ENCODE measurements at places on chromosomes 5 and 9.

GRCh38 chr5:170603578-170604565 is 100.1 kb downstream of the KCNIP1 start:
- no peak overlapping the region for H3K27ac ChIP-seq
- no peak overlapping the region for H3K4me3 ChIP-seq
- 0 out of 2 replicates have a peak, but pooled peaks cover 3% of the 10 kb centered on the region for H3K4me1 ChIP-seq
- peak; percentile 79 for DNase-seq

- DNase-seq = no peak
- H3K27ac ChIP-seq = no peak overlapping the region
- no peak overlapping the region for H3K4me3 ChIP-seq
- H3K4me1 ChIP-seq = no peaks in the 10 kb centered on the region
- H3K36me3 ChIP-seq = no peaks in the 10 kb centered on the region
- H3K27me3 ChIP-seq = no peaks in the 10 kb centered on the region
These were observed 192.2 kb downstream of the DMAC1 start for GRCh38 chr9:7607421-7607820.

GRCh38 chr9:5596173-5596572 is 32.7 kb upstream of the RIC1 start:
- H3K4me3 ChIP-seq = no peak overlapping the region
- H3K27ac ChIP-seq = no peak overlapping the region
- no peaks in the 10 kb centered on the region for H3K27me3 ChIP-seq
- DNase-seq = no peak
- H3K4me1 ChIP-seq = no peaks in the 10 kb centered on the region

DNA sequence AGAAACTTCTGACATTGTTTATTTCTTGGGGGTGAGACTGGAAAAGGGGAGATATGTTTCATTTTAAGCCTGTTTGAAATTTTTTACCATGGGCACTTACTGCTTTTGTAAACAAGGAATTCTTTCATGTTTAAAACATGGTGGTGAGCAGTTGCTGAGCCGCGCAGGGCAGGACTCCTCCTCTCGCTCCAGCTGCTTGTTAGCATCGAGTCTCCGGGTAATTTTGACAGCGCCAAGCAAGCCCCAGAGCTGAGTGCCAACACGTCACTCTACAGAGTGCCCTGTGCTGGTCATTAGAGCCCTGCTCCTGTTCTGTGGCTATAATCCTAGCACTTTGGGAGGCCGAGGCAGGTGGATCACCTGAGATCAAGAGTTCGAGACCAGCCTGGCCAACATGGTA is 116.5 kb upstream of the MSX2 start:
- peaks cover 3% of the 10 kb centered on the region for H3K36me3 ChIP-seq
- H3K27me3 ChIP-seq = no peaks in the 10 kb centered on the region
- H3K4me1 ChIP-seq = no peaks in the 10 kb centered on the region
- no peak for DNase-seq

GRCh38 chr9:114723931-114724330 is 41.9 kb upstream of the TEX48 start:
- H3K4me3 ChIP-seq = no peak overlapping the region
- no peak for DNase-seq
- H3K27ac ChIP-seq = no peak overlapping the region
- no peaks in the 10 kb centered on the region for H3K36me3 ChIP-seq
- H3K27me3 ChIP-seq = no peaks in the 10 kb centered on the region

- no peaks in the 10 kb centered on the region for H3K27me3 ChIP-seq
- no peak for DNase-seq
- no peak overlapping the region for H3K4me3 ChIP-seq
- H3K4me1 ChIP-seq = peaks cover 6% of the 10 kb centered on the region
- no peaks in the 10 kb centered on the region for H3K36me3 ChIP-seq
- H3K27ac ChIP-seq = no peak overlapping the region
These were observed 105.3 kb upstream of the SPATA31D4 start for GRCh38 chr9:81822967-81823366.

GRCh38 chr5:43000111-43000840 is 39.8 kb downstream of the ANXA2R start:
- H3K27ac ChIP-seq = no peak overlapping the region
- H3K27me3 ChIP-seq = peaks cover 46% of the 10 kb centered on the region
- H3K4me1 ChIP-seq = no peaks in the 10 kb centered on the region

GRCh38 chr5:118434522-118434921 is 553.8 kb downstream of the DTWD2 start:
- H3K4me3 ChIP-seq = no peak overlapping the region
- no peak for DNase-seq
- no peak overlapping the region for H3K27ac ChIP-seq
- no peaks in the 10 kb centered on the region for H3K4me1 ChIP-seq
- no peaks in the 10 kb centered on the region for H3K27me3 ChIP-seq

GRCh38 chr5:54825005-54825404 is 160.4 kb downstream of the ESM1 start:
- no peaks in the 10 kb centered on the region for H3K27me3 ChIP-seq
- H3K27ac ChIP-seq = no peak overlapping the region
- peaks cover 2% of the 10 kb centered on the region for H3K4me1 ChIP-seq
- no peak overlapping the region for H3K4me3 ChIP-seq
- no peak for DNase-seq

- no peak overlapping the region for H3K27ac ChIP-seq
- H3K4me3 ChIP-seq = no peak overlapping the region
- no peaks in the 10 kb centered on the region for H3K27me3 ChIP-seq
- no peaks in the 10 kb centered on the region for H3K36me3 ChIP-seq
These were observed 132.9 kb downstream of the LIFR start for GRCh38 chr5:38423276-38424147.

DNA sequence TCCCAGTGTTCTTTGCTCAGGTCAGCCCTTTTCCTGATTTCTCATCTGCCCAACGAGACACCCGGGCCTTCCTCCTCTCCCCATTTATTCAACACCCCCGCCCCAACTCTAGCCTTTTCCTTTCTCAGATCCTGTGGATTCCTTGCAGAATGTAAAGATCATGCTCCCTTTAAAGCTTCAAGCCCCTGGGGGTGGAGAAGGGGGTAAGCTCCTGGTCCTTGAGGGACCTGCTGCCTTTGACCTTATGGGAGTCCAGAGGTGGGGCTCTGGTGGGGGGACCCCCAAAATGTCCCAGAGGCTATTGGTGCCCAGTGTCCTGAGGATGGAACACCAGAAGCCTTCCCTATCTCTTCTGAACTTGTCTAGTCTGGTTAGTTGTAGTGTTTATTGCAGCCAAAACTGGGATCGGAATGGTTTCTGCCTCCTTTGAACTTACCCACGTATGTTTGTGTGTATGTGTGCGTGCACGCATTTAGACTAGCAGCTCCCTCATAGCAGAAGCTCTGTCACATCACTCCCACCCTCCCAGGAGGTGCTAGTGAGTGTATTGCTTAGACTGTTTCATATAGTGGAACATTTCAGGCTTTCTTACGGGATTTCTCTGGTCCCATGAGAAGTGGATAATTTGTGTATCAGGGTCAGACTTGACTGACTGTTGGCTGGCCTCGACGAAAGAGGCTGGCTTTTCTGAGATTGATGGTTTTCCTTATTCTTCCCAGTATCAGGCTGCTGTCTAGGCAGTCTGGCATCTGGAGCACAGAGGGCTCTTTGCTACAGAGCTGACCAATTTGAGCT is 1.1 kb downstream of the GALNT10 start:
- peak overlapping the region; percentile 87 for H3K4me3 ChIP-seq
- peaks cover 5% of the 10 kb centered on the region for H3K4me1 ChIP-seq
- no peaks in the 10 kb centered on the region for H3K36me3 ChIP-seq
- DNase-seq = no peak
- peaks cover 19% of the 10 kb centered on the region for H3K27me3 ChIP-seq

GRCh38 chr5:1316588-1317340 is 21.9 kb upstream of the TERT start:
- peaks cover 47% of the 10 kb centered on the region for H3K36me3 ChIP-seq
- no peaks in the 10 kb centered on the region for H3K27me3 ChIP-seq

DNA sequence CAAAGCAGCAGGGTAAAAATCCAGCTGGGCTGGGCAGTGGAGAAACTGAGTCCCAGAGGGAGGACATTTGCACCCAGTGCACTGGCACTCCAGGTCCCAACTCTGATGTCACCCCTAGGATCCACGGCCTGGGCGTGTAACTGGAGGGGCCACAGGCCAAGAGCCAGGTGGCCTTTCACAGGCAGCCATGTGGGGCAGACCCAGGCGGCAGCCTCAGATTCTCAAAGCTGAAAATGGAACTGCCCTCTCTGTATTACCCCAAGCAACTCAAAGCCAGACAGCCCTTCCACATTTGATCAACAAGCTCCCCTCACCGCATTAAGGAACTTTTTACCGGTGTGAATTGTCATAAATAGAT is 46.7 kb downstream of the RASGEF1C start:
- no peaks in the 10 kb centered on the region for H3K27me3 ChIP-seq
- DNase-seq = no peak
- no peaks in the 10 kb centered on the region for H3K36me3 ChIP-seq
- H3K4me3 ChIP-seq = no peak overlapping the region
- H3K4me1 ChIP-seq = no peaks in the 10 kb centered on the region
- H3K27ac ChIP-seq = no peak overlapping the region

DNA sequence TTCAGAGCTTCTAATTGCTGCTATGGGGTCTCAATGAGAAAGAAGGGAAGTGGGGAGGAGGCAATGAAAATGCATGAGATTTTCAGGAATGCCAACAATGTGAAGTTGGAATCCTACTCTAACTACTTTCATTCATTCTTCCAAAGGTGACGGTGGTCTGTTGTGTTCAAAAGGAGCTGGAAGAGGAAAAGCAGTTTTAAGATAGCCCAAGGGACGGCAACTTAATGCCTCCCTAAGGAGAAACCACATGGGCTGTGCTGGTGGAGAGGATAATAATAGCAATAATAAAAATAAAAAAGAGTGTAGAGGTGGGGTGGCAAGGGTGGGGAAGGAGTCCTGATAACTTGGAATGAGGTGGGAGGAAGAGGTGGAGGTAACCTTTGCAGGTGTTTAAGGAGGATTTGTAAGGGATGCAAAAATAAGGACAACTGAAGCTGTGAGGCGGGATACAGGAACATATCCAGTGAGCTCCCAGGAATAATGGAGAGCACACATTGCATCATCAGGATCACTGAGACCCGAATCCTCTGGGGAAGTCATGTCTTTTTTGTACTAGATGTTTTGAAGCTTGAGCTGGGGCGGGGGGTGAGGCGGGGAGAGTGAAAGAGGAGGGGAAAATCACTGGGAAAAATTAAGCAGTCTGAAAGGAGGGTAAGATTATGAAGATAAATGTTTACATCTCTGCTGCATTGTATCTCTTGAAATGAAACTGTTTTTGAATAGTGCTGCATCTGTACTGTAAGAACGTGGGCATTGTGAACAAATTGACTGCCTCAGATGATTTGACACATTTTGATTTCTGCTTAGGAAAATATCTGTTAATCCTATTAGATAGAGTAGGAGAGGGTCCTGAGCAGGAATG is 120.1 kb upstream of the TMEM161B start:
- H3K4me1 ChIP-seq = peaks cover 30% of the 10 kb centered on the region
- H3K36me3 ChIP-seq = no peaks in the 10 kb centered on the region
- DNase-seq = no peak
- H3K27ac ChIP-seq = peak overlapping the region; percentile 99
- H3K27me3 ChIP-seq = no peaks in the 10 kb centered on the region

DNA sequence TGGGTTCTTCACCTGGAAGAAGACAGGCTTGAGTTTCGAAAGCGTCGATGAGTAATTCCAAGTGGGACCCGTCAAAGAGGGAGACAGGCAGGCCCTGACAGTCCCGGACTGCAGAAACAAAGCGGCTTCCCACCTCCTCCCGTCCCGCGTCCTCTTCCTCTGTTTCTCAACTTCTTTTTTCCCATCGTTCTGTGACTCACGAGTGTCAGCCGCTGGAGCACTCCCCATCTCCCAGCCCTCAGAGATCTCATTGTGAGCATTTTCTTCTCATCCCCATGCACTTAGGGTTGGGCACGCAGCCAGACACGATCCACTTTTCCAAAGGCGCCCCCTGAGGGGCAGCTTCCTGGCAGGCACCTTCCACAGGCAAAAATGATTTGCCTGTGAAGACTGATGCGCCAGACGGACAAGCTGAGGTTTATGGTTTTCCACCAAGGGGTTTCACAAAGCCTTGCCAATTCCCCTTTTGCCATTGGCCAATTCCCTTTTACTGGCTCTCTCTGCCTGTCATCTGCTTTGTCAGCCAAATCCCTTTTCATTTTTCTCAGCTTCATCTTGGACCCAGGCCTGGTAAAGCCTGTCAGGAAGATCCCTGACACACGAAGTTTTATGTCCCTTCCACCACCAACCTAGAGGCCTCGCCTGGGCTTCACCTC is 86.5 kb upstream of the ANKRD55 start:
- no peaks in the 10 kb centered on the region for H3K36me3 ChIP-seq
- no peak overlapping the region for H3K27ac ChIP-seq
- no peaks in the 10 kb centered on the region for H3K4me1 ChIP-seq
- H3K4me3 ChIP-seq = no peak overlapping the region
- no peak for DNase-seq
- H3K27me3 ChIP-seq = no peaks in the 10 kb centered on the region

DNA sequence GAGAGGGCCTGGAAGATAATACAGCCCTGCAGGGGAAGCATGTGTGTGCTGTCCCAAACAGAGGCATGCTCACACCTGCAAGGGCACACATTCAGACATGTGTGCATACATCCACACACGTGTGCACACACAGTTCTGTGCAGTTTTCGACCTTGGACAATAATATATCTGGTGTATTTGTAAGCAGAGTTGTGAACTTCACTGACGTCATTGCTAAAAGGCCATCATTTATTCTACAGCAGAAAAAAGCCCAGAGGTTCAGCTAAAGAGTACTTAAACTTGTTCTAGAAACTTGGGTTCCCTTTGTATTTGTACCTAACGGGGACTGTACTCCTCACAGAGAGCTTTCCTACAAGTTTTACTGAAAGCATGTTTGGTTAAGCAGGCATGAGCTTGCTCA is 19.5 kb downstream of the IRX2 start:
- peaks cover under 1% of the 10 kb centered on the region for H3K27me3 ChIP-seq
- no peaks in the 10 kb centered on the region for H3K36me3 ChIP-seq
- H3K27ac ChIP-seq = no peak overlapping the region
- DNase-seq = peak; percentile 4
- no peaks in the 10 kb centered on the region for H3K4me1 ChIP-seq

DNA sequence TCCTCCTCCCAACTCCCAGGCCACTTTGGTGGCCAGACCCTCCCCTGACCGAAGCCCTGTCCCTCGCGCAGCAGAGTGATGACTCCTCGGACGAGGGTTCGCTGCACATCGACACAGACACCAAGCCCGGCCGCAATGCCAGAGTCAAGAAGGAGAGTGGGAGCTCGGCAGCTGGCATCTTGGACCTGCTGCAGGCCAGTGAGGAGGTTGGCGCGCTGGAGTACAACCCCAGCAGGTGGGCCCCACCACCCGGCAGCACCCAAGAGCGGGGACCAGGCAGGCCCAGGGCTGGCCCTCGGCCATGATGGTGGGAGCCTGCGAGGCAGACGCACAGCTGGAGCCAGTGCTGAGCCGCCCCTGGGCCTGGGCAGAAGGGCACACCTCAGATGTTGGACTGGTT is 90.6 kb downstream of the PHF2 start:
- DNase-seq = peak; percentile 18
- H3K27ac ChIP-seq = no peak overlapping the region
- H3K36me3 ChIP-seq = no peaks in the 10 kb centered on the region
- H3K27me3 ChIP-seq = no peaks in the 10 kb centered on the region
- no peaks in the 10 kb centered on the region for H3K4me1 ChIP-seq

DNA sequence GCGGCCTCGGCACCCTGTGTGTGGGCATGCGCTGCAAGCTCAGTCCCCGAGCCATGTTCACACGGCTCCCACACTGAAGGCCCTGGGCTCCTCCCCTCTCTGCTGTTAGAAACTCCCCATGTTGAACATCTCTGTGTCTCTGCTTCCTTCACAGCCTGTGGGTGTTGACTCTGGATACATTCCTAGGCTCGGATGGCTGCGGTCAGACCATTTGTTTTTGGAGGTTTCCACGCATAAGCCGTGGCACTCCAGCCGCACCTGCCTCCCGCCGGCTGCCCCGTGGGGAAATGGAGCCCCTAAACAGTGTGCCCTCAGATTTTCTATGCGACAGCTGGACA is 31.2 kb upstream of the LRRC14B start:
- no peak overlapping the region for H3K27ac ChIP-seq
- H3K27me3 ChIP-seq = no peaks in the 10 kb centered on the region
- no peaks in the 10 kb centered on the region for H3K4me1 ChIP-seq
- DNase-seq = peak; percentile 14
